Upper lobe of right lung (tissue), 1 donor: ENCODE measurements at places on chromosomes 1 and 21.

DNA sequence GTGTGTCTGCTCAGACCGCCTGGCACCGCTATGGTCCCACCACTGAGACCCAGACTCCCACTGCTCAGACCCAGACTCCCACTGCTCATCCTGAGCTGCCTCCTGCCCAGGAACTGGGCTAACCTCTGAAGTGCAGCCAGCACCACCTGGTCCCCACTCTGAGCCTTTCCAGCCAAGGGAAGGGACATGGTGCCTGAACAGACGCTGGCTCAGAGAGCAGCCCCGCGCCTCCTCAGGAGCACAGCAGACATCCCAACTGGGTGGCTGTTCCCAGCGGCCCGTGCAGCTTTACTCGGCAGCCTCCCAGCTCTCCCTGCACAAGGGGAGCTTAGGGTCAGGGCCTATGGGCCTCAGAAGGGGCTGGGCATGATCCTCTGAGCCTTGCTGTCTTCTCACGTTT, 27.8 kb upstream of the CNTN2 start:
- DNase-seq, result no peak
- no peak overlapping the region for H3K4me3 ChIP-seq
- H3K27me3 ChIP-seq, result no peaks in the 10 kb centered on the region
- H3K27ac ChIP-seq, result no peak overlapping the region

GRCh38 chr1:168428063-168428731, 115.6 kb downstream of the XCL2 start:
- no peak overlapping the region for H3K4me3 ChIP-seq
- peaks cover 8% of the 10 kb centered on the region for H3K4me1 ChIP-seq
- DNase-seq, result no peak
- no peak overlapping the region for H3K27ac ChIP-seq

- H3K4me3 ChIP-seq, result no peak overlapping the region
- H3K36me3 ChIP-seq, result no peaks in the 10 kb centered on the region
- H3K4me1 ChIP-seq, result no peaks in the 10 kb centered on the region
- H3K27me3 ChIP-seq, result no peaks in the 10 kb centered on the region
- DNase-seq, result no peak
Observed at GRCh38 chr1:212962509-212962908, 12.2 kb downstream of the VASH2 start.

DNA sequence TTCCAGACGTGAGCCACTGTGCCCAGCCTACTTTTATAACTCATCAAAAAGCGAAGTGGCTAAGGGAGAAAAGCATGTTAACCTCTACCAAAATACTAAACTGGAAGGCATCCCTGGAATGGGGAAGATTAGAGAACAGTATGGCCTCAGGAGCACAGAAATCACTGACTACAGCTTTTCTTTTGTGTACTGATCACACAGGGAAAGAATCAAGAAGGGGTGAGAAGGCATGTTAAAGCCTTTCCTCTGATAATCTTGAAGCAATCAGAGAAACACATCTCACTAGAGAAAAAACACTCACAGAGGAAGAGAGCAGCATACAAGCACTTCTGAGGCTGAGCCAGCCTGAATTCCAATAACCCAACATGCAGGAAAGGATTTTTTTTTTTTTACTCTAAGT, 10.7 kb downstream of the PCAT6 start:
- H3K36me3 ChIP-seq, result no peaks in the 10 kb centered on the region
- H3K4me3 ChIP-seq, result no peak overlapping the region
- no peaks in the 10 kb centered on the region for H3K27me3 ChIP-seq
- no peak for DNase-seq
- H3K27ac ChIP-seq, result no peak overlapping the region
- H3K4me1 ChIP-seq, result no peaks in the 10 kb centered on the region

DNA sequence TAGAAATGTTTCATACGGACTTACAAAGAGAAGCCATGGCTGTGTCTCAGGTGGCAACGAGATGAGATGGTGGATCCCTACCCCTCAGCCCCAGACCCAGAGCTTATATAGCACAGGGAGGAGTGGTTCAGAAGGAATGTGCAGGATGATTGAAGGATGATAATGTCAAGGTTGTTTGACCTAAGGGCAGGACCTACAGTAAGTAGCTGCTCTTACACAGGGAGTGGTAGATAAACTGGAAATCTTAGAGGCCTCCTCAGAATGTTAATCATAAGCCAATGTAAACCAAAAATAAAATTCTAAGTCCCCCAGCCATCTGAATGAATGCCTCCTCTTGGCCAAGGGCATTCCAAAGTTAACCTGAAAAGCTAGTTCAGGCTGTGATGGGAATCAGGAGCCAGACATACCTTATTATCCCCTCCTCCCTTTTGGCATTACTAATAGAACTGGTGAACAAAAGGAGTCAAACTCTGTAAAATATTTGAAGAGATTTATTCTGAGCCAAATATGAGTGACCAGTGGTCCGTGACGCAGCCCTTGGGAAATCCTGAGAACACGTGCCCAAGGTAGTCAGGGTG, 45.8 kb upstream of the PDE9A start:
- DNase-seq, result peak; percentile 46
- H3K4me3 ChIP-seq, result no peak overlapping the region
- H3K27ac ChIP-seq, result no peak overlapping the region
- no peaks in the 10 kb centered on the region for H3K36me3 ChIP-seq
